ENCODE measurements at places on chromosomes 1 and 21.

- DNase-seq, result no peak
Measured at GRCh38 chr21:37176716-37177115, 90.4 kb downstream of the VPS26C start.

DNA sequence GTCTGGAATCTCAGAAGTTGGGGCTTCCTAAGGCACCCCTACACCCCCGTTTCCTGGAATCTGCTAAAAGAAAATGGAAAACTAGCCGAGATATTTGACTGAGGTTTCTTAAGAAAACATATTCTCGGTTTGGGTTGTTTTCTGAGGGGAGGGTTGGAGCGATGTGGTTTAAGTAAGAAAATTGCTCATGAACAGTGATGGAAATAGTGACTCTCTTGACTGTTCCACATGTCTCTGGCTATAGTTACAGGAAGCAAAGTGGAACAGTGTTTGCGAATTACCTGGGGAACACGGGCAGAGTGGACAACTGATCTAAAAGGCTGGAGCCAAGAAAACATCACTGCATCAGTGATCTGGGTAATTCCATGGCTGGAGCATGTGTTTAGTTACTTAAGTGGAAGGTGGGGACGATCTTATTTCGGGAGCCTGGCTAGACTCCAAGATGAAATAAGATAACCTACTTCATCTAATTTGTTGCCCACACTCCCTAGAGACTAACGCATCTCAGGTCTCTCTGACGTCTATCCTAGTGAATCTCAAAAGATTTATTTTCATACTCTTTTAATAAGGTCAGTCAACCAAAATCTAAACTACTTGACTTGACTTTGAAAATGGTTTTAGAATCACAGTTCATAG is 92.4 kb downstream of the KCNJ15 start:
- no peak for DNase-seq

- no peak for DNase-seq
Measured at GRCh38 chr1:84947536-84948410, 49.1 kb downstream of the MCOLN2 start.

DNA sequence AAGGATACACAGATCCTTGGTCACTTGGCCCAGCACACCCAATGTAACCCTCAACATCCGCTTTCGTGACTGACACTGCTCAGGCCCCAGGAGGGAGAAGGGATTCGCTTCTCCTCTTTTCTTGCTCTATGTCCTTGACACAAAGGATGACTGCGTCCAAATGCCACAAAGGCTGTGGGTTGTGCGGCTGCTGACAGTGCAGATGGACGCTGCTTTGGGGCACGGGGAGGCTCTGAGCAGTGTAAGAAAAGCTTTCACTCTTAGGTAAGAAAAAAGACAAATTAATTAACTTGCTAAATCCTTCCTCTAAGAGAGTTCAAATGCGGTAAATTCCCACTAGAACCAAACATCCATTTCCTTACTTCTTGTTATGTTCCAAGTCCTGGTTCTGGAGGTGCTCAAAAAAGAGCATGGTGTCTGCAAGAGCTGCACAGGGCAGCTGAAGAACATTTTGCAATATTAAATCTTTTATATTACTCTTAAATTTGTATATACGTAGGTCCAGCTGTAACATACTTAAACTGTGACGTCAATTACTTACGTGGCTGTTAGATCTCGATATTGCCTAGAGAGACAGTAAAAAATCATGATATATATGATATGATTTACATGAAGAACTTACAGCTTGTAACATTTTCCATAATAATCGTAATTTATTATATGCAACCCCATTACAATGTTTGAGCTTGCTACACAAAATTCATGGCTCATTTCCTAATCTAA is 19.4 kb upstream of the EPHB2 start:
- DNase-seq, result no peak

DNA sequence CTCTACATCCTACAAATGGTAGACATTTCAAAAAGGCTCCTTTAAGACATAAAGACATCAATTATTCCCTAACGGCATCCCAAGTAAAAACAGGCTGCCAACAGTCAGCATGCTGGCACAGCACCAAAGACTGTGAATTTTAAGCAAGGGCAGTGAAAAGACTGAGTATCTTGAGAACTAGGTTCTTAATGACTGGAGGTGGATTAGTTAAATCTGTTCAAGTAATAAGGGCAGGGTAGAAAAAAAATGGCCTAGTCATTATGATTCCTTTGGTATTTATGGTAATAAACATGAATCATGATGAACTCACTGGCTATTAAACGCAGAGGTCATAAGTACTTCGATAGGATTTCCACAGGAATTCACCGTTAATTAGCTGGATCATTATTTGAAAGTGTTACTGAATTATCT is 75.2 kb downstream of the KIFAP3 start:
- DNase-seq, result peak; percentile 75

GRCh38 chr1:207039380-207040180 is 7.0 kb upstream of the C1orf116 start:
- DNase-seq, result no peak

DNA sequence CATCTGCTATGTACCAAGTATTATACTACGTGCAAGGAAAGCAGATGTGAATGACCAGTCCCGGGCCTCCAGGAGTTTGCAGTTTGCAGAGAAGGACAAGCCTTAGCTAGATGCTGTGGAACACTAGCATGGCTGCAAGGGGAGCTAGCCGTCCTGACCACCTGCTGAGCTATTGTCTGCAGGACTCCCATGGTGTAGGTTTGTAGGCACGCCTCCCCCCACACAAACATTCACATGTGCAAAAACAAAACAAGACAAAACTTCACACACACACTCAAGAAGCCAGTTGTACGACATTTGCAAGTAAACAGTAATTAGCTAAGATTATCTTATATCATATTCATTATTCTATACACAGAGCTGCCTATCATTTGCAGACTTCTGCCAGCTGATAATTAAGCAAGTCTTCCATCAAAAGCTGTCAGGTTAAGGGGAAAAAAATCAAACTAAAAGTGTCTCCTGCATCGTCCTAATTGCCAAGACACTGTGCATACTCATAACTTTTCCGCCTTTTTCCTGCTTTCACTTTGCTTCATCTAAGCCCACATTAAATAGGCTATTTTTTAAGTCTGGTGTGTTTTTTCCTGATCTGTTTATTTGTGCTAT is 10.7 kb upstream of the HNRNPU start:
- DNase-seq, result no peak

- peak; percentile 76 for DNase-seq
Measured at GRCh38 chr1:245091818-245092637, 62.8 kb upstream of the KIF26B start.

DNA sequence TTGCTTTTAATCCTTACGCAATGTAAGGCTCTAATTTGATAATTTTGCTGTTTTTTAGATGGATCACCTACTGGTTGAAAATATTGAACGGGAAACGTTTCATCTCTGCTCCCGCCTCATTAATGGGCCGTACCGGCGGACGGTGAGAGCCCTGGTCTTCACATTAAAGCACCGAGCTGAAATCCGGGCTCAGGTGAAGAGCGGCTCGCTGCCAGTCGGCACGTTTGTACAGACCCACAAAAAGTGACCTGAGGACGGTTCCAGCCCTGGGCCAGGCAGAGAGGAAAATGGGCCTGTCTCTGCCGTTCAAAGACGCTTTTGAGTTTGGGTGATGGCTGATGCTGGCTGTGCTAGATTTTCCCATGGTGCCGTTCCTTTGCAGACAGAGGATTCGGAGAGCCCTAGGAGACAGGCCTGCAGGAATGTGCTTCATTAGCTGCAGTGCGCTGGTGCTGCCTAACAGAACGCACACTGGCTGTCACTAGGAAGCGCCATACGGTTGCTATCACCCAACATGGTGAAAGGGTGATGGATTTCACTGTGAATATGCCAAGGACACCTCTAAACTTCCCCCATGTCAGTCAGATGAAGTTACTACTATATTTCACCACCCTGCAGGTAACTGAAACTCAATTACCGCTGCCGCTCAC is 42.9 kb downstream of the TCEANC2 start:
- no peak for DNase-seq

GRCh38 chr1:205714190-205714905 is 34.0 kb upstream of the SLC45A3 start:
- no peak for DNase-seq

DNA sequence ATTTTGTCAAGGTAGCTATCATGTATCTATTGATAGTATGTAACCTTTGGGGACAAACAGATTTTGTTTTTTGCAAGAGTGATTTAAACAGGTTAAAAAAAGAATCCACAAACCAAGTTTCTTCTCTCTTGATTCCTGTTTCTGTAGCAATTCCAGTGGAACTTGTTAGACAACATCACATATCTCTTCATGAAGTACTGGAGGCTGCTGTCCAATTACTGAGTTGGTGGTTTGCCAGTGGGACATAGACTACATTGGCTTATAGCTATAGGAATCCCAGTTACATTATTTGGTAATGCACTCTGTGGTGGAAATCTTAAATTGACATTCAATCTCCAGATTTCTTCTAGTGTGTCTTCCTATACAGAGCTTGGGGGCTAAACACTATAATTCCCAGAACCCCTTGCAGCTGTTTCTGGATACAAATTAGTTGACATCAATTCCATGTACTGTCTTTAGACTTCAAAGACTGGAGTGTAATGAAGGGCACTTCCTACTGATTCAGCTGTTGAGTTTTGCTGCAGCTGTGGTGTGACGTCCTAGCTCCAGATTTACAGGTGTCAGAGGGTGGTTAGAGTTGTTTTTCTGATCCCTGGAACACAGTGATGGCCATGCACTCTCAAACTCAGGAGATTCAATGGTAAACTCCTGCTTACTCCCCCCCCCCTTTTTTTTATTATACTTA is 29.4 kb upstream of the GCLM start:
- no peak for DNase-seq

GRCh38 chr1:44760876-44761275 is 14.5 kb upstream of the RPS8 start:
- DNase-seq, result no peak
